ENCODE measurements at places on chromosomes 7 and 10.

GRCh38 chr7:101999393-101999792 is 182.0 kb downstream of the CUX1 start:
- no peak for DNase-seq

GRCh38 chr7:120254845-120255244 is 18.1 kb upstream of the KCND2 start:
- DNase-seq, result no peak

GRCh38 chr10:94343151-94343550 is 19.6 kb downstream of the NOC3L start:
- DNase-seq, result no peak

- no peak for DNase-seq
Measured at GRCh38 chr7:33792547-33793105, 112.7 kb upstream of the BMPER start.
